ENCODE measurements at places on chromosomes 11 and 22.

DNA sequence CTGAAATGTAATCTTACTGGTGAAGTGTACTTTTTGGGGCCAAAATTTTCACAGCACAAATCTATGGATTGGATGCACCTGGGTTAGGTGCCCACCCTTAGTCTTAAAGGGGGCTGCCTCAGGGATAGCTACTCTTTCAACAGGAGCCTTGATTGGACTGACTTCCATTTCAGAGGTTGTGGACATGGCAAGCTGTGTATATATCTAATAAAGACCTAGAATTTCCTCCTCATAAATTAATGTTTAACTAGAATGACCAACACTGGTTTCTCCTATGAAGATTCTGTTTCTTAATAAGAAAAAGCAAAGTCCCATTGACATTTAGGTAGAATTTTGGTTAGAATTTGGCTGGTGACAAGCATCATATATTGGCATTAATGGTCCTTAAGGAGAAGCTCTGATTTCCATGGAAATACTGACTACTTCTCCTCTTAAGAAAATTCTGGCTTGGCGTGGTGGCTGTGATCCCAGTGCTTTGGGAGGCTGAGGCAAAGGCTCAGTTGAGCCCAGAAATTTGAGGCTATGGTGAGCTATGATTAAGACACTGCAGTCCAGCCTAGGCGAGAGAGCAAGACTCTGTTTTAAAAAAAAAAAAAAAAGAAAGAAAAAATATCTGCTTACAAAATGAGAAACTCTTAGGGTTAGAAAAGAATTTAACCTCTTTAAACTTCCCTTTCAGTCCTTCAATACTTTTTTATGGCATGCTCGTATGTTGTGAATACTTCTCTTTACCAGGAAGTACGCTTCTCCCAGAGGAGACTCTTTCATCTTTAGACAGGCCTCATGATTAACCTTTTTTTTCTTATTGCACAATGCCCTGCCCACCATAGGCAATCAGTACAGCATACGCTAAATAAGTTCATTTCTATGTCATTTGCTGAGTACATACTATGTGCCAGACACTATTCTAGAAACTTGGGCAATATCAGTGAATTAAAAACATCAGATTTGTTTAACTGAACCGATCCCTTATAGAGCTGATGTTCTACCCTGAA lies 77.2 kb downstream of the PRR5L start:
- no peak for DNase-seq

GRCh38 chr11:95919514-95919913 lies 4.4 kb downstream of the MTMR2 start:
- no peak for DNase-seq

- no peak for DNase-seq
Measured at GRCh38 chr11:19866037-19866436, 153.4 kb downstream of the NAV2 start.

GRCh38 chr11:45051621-45052020 lies 94.8 kb upstream of the PRDM11 start:
- DNase-seq: no peak

Data from COR-L47 (cell line).